Naive B cell (primary cell): ENCODE measurements at places on chromosomes 7 and 10. TPM values are rescaled to one million over a fixed set of nuclear protein-coding genes. Genes with fewer than 3 reads are reported as not detected.

FRG2B gene
- polyA plus RNA-seq = not detected

TEX47 gene
- not detected for polyA plus RNA-seq

IL15RA gene
- polyA plus RNA-seq = 0.94 TPM

CLEC5A gene
- polyA plus RNA-seq = not detected

CPA2 gene
- polyA plus RNA-seq = not detected

CPA1 gene
- not detected for polyA plus RNA-seq

KLF6 gene
- 600 TPM for polyA plus RNA-seq

TMEM178B gene
- polyA plus RNA-seq = not detected

OR2A42 gene
- polyA plus RNA-seq = not detected

TRPV5 gene
- polyA plus RNA-seq = not detected

COL1A2 gene
- polyA plus RNA-seq = not detected

TAS2R39 gene
- polyA plus RNA-seq = not detected
